ENCODE measurements at places on chromosomes 16 and 17. TPM values are rescaled to one million over a fixed set of nuclear protein-coding genes. Genes with fewer than 3 reads are reported as not detected.

DNA sequence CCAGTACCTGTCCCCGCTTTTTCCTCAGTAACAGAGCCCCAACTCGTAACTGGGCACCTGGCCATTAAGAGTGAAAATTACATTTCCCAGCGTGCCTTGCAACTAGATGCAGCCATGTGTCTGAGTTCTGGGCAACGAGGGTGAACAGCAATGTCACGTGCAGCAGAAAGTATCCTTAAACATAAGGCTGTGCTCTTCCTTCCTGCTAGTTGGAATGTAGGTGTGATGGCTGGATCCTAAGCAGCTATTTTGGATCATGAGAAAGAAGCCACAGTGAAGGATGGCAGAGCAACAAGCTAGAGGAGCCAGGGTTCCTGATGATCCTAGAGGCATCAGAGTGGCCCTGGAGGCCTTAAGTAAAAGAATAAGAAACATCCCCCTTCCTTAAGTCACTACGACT is 36.0 kb downstream of the ACTG1 start:
- no peak for DNase-seq

DNA sequence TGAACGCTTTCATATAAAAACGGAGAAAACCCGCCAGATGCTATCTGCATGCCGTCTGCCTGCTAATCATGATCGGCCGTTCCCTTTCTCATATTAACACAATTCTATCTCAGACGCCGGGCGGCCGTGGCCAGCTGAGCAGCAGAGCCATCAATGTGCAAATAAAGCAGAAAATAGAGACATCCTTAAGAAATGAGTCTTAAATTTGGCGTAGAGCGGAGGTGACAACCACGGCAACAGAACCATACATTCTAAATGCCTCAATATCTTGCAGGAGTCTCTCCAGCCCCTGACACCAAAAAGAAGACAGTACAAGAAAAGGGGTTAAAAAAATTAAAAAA is 2.7 kb upstream of the IRX5 start:
- peak; percentile 21 for DNase-seq

GRCh38 chr17:43070257-43070656 is 45.2 kb downstream of the RND2 start:
- DNase-seq, result no peak

DNA sequence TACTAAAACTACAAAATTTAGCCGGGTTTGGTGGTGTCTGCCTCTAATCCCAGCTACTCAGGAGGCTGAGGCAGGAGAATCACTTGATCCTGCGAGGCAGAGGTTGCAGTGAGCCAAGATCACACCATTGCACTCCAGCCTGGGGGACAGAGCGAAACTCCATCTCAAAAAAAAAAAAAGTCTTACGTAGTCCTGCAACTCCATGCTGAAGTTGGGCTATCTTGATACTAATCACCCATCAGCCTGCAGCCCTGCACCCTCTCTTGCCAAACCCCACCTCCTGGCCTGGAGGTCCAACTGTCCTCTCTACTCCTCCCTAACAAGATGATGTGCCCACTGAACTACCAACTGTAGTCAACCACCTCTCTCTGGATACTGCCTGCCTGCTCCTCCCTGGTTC is 4.8 kb downstream of the TMEM170A start:
- no peak for DNase-seq

The TBC1D3I gene
- total RNA-seq, result 2.5 TPM

GRCh38 chr17:77546772-77547241 is 406.0 kb downstream of the SEC14L1 start:
- DNase-seq, result no peak

- no peak for DNase-seq
Measured at GRCh38 chr17:27552276-27552732, 78.7 kb upstream of the LGALS9 start.

DNA sequence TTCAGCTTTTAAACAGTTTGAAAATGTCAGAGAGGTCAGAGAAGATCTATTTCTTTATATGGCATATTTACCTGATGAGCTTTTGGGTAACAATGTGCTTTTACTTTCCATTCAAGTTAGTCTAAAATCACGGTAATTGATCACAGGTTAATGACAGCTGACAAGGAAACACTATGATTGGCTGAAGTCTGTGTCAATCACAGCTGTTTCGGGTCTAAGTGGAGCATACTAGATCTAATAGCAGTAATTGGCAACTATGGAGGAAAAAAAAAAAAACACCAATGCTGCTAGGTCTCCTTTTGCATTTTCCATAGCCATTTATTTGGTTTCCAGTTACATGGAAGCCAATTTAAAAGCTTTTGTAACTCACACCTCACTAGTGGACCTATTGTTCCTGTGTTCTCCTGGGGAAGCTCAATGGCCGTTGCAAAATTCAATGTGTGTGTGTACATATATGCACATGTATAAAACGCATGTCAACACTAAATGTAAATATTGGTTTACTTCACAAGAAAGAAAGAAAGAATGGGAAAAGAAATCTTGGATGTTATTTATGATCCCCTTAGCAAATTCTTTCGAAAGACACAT is 568.3 kb upstream of the ZFHX3 start:
- DNase-seq, result no peak

- DNase-seq, result no peak
Measured at GRCh38 chr16:69611103-69611640, 45.4 kb downstream of the NFAT5 start.

Measured in activated T-cell treated with anti-CD3 and anti-CD28 coated beads, Interleukin-2, amount 50 U/mL, for 72 hours (primary cell).